COLO829 (cell line): ENCODE measurements at places on chromosomes 2 and 18.

DNA sequence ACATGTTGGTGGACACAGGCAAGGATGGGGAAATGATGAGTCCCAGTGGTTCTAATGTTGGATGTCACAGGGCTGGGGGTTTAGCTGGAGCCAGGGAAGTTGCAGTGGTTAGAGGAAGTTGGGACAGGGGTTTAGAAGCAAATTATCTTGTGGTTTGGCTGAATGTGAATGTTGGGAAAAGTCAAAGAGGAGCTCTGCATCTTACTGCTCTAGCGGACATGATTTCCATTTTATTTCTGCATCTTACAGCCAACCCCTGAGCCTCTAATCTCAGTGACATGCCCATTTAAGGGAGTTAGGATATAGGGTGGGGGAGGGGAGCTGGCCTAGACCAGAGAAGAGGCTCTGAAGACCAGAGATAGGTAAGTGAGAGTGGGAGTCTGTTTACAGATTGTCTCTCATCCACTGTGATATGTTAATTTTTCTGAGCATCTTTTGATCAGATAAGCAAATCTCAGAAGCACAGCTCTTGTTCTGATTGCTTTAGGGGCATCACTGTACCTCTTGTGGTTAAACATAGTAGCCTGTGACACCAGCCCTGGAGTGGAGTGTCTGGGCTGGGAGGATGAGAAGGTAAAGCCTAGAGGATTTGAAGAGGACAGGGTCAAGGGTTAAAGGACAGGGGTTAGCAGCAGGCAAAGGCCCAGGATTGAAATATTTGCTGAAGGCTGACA is 43.6 kb downstream of the SETBP1 start:
- no peak for DNase-seq

GRCh38 chr18:42583283-42583731 is 532.2 kb downstream of the RIT2 start:
- no peak for DNase-seq

DNA sequence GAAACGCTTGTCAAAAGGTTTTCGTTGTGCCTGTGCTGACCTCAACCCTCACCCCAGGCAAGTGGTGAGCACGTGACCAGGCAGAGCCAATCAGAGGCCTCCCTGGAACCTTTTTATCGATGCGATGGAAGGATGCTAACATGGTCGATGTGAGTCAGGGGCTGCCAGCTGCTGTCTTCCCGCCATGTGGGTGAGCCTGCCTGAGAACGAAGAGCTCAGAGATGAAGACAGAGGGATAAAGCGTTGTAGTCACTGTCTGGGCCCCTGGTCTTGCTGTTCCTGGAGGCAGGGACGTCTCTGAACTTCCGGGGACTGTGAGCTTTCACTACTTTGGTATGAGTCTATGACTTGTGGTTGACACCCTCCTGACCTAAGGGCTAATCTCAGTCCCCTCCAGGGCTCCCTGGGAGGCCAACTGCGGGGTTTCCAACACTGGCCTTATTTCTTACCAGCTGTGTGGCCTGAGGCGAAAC is 18.6 kb downstream of the DNMT3A start:
- DNase-seq = no peak

GRCh38 chr2:143936848-143937722 is 582.8 kb downstream of the ZEB2 start:
- DNase-seq = no peak

- no peak for DNase-seq
Observed at GRCh38 chr18:41165625-41166024, 789.4 kb upstream of the PIK3C3 start.

- no peak for DNase-seq
Observed at GRCh38 chr2:129752176-129752575, 227.3 kb upstream of the RAB6C start.

GRCh38 chr2:191166111-191166755 is 15.4 kb upstream of the STAT4 start:
- peak; percentile 94 for DNase-seq

GRCh38 chr2:138531913-138532312 is 30.3 kb downstream of the SPOPL start:
- DNase-seq = no peak

DNA sequence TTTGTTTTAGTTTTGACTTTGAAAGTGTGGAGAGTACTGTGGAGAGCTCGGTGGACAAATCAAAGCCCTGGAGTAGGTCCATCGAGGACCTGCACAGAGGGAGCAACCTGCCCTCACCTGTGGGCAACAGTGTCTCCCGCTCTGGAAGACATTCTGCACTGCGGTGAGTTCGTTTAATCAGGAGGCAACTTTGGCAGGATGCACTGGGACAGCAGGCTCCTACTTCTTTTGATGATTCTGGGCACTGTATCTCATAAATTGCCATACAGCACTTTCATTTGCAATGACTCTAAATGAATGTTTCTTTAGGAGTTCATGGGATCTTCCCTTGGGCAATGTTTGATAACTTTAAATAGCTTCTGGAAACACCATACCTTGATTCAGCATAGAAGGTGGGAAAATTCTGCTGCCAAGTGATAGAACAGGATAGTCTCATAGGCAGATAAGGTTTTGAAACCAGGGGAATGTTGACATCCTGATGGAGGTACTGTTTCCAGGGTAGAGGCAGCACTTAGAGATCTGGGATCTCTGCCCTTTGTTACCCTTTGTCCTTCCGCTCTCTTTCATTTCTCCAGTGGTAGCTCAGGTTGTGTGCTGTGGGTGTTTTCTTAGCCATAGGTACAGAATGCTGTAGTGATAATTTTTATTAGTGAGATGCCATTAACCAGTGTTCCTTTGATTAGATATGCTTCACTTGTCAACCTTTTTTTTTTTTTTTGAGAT is 156.2 kb downstream of the PRPF40A start:
- DNase-seq = no peak

DNA sequence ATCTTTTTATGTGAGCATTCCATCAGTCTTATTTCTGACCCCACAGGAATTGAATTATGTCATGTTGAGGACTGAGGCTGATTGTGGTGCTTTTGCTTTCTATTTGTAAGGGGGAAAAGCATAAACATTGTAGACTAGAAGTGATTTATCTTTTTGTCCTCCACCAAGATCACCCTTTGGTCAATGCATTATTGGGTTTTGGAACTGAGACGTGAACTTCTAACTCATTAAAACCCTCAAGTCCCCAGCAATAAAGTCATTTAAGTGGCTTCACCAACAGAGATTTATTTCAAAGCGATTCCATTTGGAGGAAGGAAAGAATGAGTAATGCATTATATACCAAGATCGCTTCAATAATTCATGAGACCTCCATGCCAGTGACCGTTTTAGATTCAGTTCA is 75.5 kb upstream of the TXNDC2 start:
- no peak for DNase-seq

DNA sequence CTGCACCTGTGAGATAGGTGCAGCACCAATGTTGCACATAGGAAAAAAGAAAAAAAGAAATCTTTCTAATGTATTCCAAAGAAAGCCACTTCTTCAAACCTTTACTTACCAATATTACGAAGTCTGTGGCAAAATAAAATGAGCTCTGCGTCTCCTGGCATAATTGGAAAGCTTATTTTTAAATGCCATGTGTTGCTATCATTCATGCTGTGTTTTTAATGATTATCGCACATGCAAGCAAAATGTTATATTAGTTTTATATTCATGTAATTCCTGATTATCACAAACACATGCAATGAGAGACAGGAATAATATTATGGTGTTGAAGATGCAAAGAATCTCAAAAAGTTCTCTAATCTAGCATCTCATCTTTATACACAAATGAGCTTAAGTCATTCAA is 47.0 kb upstream of the PARD3B start:
- no peak for DNase-seq

DNA sequence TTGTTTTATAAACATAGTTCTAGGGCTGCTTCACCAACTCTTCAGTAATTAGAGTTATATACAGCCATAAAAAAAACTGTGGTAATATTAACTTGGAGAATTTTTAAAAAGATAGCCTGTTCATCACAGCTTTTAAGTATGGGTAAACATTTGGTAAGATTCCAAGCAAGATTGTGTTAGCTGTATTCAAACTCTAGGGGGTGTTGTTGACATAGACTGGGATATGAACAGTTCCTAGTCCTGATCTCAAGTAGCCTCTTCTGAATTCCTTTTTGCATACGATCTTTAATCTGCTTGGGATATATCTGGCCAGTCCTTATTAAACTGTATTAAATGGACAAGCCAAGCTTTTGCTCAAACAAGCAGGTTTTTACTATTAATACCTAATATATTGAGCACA is 13.4 kb downstream of the NOP58 start:
- peak; percentile 56 for DNase-seq

DNA sequence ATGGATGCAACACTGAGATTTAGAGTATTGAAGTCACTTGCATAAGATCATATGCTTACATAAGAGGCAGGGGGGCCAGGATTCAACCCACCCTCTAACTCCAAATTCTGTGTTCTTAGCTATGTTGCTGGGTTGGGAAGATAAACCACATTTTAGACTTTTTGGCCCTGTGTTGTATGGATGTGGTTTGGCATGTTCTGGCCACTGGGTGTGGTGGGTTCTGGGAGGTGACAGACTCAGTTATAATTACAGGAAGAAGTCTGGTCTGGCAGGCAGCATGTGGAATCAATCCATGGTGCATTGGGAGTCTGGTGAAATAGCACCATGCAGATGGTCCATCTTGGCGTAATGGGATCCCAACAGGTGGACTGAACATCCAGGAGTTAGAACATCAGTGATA is 138.9 kb downstream of the LTBP1 start:
- no peak for DNase-seq

- no peak for DNase-seq
Observed at GRCh38 chr2:113183264-113183663, 9.5 kb downstream of the PSD4 start.

- no peak for DNase-seq
Observed at GRCh38 chr2:99695130-99695943, 205.5 kb upstream of the REV1 start.

- no peak for DNase-seq
Observed at GRCh38 chr2:63850649-63851048, 9.0 kb downstream of the UGP2 start.

- DNase-seq = peak; percentile 86
Observed at GRCh38 chr2:12167525-12168317, 421.3 kb downstream of the LPIN1 start.

DNA sequence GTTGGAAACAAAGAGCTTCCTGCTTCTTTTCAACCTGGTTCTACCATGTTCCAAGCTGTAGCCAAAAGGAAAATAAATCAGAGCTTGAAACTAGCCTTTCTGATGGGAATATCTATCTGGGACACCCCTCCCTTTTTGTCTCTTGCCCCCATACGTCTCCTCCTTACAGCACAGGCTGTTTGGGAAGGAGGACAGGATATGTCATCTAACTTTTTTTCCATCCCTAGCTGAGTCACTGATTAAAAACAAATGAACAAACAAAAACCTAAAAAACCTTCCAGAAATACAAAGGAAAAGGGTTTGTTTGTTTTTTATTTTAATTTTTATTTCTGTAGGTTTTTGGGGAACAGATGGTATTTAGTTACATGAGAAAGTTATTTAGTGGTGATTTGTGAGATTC is 151.6 kb downstream of the FAM210A start:
- DNase-seq = no peak

DNA sequence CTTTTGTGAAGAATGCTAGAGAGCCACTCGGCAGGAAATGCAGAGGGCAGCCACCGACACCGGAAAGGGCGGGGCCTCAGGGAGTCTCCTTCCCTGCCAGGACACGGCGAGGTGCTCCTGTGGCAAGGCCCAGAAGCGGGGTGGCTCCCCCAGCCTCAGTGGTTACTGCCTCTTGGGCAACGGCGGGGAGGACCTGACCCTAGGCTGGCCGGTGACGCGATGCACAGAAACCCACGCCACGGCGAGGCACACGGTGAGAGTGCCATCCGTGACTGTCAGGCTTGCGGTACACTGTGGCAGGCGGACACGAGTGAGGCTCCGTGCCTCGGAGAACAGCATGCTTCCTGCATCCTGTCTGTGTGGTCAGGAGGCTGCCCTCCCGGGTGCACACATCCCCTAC is 47.8 kb downstream of the ZAP70 start:
- DNase-seq = no peak

- DNase-seq = no peak
Observed at GRCh38 chr18:48656582-48656981, 117.8 kb downstream of the CTIF start.

GRCh38 chr18:34321066-34321465 is 96.4 kb upstream of the NOL4 start:
- no peak for DNase-seq

- DNase-seq = no peak
Observed at GRCh38 chr18:34772887-34773286, 62.8 kb downstream of the DTNA start.

DNA sequence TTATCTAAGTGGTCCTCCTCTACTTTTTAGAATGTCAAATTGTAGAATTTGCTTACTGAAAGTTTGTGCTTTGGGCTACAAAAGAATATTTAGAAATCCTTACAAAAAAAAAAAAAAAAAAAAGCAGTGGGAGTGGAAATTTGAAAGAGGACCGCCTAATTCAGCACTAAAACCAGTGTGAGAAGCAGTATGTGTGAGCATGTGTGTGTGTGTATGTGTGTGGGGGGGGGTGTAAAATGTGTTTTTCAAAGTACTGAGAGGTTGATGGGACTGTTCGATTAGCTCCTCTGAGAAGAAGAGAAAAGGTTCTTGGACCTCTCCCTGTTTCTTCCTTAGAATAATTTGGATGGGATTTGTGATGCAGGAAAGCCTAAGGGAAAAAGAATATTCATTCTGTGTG is at the start of gene VIT:
Gene VIT, plus strand, starts transcription at position 175 of the 400 bp plus-strand sequence. CDS start 19,664 bp downstream, outside the sequence.
- DNase-seq = no peak

DNA sequence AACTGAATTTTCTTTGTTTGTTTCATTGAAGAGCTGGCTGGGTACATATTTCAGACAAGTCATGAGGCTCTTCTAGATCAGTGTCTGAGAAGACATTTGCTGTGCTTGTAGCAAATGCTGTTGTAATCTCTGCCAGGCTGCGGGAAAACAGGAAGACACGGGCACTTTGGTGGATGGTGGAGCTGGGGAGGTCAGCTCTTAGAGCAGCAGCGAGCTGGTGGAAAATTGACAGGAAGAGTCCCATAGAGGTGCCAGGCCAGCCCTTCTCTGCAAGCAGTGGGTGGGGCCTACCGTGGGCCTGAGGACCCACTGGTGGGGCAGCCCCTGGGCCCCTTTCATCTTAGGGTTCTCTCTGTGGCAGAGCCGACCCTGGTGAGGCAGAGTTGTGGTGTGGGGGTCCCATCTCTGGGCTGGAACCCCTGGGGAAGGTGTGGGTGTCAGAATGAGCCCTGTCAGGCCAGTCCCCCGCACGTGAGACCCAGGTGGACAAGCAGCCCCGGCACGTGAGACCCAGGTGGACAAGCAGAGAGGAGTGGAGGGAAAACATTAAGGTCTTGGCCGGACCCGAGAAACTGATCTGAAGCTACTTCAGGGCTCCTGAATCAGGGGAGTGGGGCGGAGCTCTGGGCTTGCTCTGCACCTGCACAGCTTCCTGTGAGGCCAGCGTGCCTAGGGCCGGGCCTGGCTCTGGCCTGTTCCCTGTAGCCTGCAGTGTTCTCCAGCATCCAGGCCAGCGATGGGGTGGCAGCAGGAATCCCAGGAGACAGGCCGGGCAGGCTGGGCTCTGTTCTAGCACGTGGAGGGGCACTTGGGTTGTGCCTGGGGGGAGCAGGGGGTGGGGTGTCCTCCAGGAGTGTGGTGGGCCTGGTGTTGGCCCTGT is 273.5 kb upstream of the HDAC4 start:
- no peak for DNase-seq
